ENCODE measurements at places on chromosomes 13 and 19.

DNA sequence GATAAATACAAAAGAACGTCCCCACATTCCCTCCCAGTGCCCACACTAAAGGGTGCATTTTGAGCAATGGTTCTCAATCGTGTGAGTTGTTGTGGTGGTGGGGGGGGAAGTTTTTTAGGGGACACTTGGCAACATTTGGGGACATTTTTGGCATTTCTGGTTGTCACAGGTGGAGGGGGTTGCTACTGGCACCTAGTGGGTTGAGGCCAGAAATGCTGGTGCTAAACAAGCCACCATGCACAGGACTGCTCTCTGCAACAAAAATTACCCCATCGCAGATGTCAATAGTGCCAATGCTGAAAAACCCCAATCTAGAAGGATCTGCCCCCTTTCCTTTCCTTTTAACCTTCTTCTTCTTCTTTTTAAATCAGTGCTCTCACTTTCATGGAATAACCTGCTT is 453.3 kb downstream of the TSHZ3 start:
- no peak for DNase-seq

GRCh38 chr13:101343128-101343787 is 73.0 kb downstream of the NALCN start:
- DNase-seq: no peak

- DNase-seq: no peak
Measured at GRCh38 chr13:111893071-111893606, 173.8 kb upstream of the SOX1 start.

GRCh38 chr13:29593605-29594297 is 1.7 kb downstream of the SLC7A1 start:
- DNase-seq: no peak

DNA sequence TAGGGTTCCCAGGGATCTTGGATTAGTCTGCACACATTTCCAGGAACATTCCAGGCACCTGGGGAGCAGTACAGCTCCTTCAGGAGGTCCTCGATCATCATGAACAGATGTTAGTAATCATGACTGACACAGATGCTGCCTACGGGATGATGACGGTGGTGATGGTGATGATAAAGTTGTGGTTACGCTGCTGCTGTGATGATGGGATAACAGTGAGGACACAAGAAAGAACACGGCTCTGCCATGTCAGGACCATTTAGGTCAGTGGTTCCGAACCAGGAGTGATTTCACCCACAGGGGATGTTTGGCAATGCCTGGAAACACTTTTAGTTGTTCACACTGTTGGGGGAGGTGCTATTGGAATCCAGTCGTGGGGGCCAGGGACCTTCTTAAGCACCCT is 1193.0 kb downstream of the UQCRFS1 start:
- DNase-seq: no peak

DNA sequence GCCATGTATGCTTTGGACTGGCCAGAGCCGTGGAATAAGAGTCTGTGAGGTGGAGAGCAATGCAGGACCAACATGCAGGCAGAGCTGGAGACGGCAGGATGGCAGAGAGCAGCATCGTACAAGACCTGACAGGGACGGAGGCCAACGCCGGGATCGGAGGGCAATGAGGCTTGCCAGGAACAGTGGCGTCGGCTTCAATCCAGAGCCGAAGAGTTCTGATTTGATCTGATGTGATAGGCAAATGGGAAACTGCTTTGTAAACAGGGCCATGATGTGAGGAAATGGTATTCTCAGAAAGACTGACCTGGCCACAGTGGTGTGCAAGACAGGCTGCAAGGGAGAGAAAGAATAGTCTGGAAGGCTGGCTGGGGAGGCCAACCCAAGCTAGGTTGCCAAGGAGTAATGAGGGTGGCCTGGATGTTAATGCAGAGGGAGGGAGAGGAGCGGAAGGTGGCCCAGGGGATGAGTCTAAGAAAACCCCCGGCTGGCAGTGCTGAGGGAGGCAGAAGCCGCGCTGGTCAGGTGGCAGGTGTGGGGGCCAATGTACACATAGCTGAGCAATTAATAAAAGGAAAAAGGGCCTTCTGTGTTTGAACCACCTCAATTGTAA is 26.7 kb downstream of the RCBTB2 start:
- DNase-seq: peak; percentile 2

DNA sequence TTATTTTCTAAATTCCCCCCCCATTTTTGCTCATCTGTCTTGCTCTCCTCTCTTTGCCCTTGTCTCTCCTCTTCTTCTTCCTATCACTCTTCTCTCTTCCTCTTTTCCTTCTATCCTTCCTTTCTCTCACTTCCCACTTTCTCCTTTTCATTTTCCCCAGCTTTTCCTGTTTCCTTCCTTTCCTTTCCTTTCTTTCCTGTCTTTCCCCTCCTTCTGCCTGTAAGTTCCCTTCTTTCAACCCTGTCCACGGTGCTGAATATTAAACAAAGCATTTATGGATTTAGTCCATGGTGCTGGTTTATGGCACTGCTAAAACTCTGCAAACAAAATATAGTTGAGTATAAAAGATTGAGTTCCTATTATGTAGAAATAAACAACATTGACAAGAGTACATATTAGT is 27.6 kb downstream of the SCEL start:
- DNase-seq: no peak

GRCh38 chr13:26759907-26760831 is at the start of gene GPR12:
Gene GPR12 (minus strand): TSS chr13:26760786. CDS start chr13:26759827, 959 bp downstream.
- peak; percentile 10 for DNase-seq

GRCh38 chr13:46896341-46897137 is at the start of gene HTR2A:
Gene HTR2A (minus strand): TSS chr13:46897053. CDS start chr13:46895906, 1,147 bp downstream.
- peak; percentile 22 for DNase-seq

GRCh38 chr19:18171605-18172327 is 1.8 kb upstream of the IFI30 start:
- DNase-seq: no peak

DNA sequence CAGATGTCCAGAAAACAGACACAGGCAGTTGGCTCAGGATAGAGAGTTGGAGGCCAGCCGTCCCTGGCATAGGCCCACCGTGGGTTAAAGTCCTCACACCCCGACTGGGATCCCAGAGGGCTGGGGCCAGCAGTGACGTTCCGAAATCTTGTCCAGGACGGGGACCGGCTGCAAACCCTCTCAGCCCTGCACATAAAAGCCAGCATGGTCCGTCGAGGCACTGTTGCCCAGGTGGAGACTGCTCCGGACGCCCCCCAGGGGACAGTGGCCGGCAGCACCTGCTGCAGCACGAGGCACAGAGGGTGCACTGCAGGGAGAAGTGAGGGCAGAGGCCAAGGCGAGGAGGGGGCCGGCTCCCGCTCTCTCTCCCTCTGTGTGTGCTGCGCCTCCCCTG is 4.3 kb upstream of the IFNL2 start:
- no peak for DNase-seq

- no peak for DNase-seq
Measured at GRCh38 chr13:73025217-73026012, 33.4 kb upstream of the KLF5 start.

DNA sequence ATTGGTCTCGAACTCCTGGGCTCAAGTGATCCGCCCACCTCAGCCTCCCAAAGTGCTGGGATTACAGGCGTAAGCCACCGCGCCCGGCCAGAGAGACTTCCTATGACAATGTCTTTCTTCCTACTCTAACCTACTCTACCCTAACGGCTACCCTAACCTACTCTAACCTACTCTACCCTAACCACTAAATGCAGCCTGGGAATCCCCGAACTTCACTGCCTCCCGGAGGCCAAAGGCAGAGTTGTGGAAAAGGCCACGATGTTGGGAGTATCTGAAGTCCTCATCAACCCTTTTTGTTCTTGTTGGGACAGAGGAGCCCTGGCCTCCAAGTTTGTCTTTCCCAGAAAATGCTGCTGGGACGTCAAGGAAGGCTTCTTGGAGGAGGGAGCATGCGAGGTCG is 967 bp upstream of the NR2C2AP start:
- DNase-seq: no peak

DNA sequence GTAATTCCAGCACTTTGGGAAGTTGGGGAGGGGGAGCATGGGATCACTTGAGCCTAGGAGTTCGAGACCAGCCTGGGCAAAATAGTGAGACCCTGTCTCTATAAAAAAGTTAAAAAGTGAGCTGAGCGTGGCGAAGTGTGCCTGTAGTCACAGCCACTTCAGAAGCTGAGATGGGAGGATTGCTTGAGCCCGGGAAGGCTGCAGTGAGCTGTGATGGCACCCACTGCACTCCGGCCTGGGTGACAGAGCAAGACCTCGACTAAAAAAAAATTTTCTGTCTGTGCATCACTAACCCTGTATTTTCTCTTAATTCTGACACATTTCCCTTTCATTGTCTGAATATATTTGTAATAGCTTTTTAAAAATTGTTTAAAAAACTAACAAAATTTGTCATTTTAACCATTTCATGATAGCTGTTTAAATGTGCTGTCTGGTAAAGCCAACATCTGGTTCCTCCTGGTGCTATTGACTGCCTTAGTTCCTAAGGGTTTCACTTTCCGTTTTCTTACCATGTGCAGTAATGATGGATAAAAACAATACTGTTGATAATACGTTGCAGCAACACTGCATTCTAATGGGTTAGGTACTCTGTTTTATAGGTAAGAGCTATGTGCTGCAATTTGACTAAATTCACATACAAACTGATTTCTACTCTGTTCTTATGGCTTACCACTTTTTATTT is 29.7 kb downstream of the LATS2 start:
- DNase-seq: no peak

GRCh38 chr19:19649155-19649554 is 5.7 kb upstream of the GMIP start:
- no peak for DNase-seq

DNA sequence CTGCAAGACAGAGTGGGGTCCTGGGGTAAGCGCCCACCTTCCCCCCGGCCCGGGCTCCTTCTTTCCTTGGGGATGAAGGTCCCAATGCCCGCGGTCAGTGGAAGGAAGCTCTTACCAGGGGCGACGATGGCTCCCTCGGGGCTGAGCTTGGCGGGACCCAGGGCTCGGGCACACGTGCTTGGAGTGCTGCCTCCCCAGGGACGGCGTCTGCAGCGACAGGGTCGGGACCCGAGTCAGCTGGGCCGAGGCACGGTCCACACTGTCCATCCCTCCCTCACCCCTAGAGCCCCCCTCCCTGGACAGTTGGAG is 3.5 kb downstream of the JSRP1 start:
- no peak for DNase-seq

DNA sequence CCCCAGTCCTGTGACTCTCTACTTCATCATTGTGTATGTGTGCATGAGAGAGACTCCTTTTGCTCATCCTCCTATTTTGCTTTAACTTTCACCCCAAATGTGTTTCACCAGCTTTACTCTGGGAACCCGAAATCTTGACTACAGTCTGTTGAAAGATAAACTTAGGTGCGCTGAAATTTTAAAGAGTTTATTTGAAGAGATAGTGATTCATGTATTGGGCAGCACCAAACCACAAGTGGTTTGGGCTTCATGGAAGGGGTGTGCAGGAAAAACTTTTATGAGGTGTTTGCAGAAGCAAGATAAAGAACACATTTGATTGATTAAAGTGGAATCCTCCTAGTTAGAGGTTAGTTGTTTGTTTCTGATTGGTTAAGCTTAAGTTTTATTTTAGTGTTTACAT is 50.8 kb upstream of the RFC3 start:
- DNase-seq: no peak

GRCh38 chr19:58229255-58229639 is 533 bp downstream of the ZNF544 start:
- peak; percentile 26 for DNase-seq

DNA sequence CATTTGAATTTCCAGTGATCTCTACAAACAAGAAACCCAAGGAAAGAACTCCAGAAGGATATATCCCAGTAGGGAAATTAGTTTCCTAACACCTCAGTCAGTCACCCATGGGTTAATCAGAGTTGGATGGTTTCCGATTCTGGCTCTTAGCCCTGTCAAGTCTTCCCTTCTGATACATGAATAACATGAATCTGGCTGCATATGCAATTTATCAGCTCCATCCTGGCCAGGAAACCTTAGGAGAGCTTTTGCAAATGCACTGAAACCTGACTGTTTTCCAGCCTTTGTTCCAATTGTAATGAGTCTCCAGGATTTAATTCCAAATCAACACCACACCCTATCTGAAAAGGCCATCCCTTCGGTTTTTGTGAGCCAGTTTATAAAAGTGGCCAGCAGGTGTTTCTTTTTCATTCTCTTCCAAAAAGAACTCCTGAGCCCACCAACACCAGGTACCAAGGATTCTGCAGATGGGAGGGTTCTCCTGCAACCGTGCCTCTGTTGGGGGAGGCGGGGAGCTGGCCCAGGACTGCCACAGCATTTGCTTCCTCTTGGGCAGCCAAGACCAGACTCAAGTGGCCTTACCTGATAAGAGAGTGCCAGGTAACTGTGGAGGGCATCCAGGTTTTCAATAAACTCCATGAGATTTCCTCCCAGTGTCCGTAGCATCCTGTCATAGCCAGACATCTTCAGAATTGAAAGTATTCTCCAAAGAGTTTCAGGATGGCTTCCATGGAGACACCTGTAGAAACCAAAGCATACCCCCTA is 77.5 kb downstream of the C13orf42 start:
- no peak for DNase-seq

DNA sequence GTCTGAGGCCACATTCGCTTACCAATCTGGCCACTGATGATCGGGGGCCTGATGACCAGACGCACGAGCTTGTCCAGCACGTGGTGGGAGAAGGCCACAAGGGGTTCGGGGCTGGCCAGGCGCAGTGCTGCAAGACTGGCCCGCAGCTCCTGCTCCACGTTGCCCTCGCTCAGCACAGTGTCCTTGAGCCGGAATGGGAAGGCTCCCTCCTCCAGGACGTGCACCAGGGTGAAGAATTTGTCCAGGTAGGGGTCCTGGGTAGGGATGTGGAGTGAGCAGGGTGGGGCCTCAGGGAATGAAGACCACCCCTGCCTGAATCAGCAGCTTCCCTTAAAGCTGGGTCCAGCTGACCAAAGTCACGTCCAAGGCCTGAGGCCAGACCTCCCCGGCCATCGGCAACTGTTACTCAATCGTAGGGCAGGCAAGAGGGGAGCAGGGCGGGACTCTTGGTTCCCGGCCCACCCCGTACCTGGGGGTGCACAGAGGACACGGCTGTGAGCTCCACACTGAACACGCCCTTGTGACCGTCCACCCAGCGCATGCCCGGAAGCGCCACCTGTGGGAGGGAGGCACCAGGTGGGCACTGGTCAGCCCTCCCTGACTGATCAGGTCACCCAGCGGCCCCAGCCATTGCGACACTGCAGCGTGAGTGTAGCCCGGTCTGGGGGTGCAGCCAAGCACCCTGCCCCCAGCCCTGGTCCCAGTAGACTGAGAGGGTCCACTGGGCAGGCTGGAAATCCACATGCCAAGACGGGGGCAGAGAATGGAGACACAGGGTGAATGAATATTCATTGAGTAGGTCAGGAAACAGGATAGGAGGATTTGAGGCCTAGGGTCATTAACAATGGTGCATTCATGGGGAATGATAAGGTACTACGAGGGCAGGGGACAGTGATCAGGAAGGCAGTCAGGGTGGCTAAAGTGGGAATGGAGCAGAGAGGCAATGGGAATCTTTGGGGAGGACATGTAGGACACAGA is 2.8 kb upstream of the ANGPTL8 start:
- no peak for DNase-seq

DNA sequence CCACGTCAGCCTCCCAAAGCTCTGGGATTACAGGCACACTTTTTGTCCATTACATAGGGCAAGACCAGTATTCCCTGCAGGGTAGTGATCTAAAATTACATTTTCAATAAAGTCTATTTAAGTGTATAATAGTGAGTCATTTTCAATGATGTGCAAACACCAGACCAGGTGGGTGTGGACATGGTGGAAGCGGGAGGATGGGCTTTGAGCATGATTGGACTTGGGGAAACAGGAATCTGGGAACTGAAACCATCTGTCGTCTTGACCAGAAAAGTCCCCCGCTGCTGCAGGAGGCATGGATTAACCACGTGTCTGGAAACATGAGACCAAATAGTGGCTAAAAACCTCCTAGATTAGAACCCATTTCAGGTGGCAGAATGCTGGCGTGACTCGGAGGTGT is 4.9 kb downstream of the FXYD3 start:
- DNase-seq: peak; percentile 73

GRCh38 chr13:21826214-21827015 is 155.5 kb downstream of the FGF9 start:
- DNase-seq: no peak
